ENCODE measurements at places on chromosomes 12 and 14.

DNA sequence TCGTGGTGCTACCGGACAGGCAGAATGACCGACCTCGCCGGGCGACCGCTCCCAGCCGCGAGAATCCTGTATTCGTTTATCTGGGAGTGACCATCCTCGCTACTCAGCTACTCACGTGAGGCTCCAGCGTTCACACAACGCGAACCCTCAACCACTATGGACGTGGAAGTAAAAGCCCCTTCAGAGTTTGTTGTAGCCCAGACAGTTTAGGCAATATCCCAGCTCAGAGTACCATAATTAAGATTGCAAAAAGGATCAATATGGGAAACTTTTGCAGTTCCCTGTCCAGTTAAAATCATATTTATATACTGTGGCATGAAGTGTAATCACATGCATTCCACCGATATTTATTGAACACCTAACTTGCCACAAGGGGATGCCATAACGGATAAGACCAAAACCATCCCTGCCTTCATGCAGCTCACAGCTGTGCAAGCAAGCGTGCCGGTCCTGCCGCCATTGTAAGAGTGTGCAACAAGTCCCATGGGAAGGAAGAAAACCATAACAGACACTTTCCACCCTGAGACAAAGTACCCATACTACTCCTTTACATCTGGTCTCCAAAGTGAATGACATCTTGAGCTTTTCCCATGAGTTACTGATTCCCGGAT is 938 bp upstream of the MAX start:
- DNase-seq, result no peak

DNA sequence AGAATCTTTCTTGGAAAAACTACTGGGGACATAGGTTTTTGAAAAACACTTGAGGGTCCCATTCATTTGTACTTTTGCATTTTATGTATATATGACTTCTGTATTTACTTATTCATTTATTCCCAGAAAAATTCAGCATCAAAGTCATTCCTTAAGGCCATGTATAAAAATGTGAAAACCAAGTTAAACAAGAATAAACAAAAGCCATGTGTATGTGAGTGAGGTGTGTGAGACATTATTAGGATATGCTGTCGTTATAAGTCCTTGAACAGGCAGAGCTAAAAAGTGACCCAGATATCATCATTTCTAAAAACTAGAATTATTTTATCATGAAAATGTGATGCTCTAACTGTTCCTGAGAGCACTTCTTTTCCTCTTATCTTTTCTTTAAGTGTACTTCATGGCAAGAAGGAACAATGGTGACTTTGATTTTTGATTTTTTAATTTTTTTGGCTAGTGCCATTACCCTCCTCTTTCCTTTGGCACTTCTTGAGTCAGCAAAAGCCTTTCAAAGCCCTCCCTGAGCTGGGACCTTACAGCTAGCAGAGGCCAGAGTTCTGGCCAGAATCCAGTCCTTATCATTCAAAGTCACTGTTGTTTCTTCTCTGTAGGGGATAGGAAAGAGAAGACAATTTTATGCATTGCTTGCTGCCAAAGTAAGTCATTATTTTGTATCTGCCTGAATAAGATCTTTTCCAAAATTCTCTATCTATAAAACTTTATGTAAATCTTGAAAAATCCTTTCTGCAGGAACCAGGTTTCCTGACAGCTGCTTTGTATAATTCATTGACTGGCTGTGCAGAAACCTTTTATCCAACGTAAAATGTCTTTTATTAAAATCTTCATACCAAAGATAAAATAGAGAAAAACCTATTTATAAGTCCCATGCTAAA is 419.7 kb upstream of the PRICKLE1 start:
- no peak for DNase-seq

DNA sequence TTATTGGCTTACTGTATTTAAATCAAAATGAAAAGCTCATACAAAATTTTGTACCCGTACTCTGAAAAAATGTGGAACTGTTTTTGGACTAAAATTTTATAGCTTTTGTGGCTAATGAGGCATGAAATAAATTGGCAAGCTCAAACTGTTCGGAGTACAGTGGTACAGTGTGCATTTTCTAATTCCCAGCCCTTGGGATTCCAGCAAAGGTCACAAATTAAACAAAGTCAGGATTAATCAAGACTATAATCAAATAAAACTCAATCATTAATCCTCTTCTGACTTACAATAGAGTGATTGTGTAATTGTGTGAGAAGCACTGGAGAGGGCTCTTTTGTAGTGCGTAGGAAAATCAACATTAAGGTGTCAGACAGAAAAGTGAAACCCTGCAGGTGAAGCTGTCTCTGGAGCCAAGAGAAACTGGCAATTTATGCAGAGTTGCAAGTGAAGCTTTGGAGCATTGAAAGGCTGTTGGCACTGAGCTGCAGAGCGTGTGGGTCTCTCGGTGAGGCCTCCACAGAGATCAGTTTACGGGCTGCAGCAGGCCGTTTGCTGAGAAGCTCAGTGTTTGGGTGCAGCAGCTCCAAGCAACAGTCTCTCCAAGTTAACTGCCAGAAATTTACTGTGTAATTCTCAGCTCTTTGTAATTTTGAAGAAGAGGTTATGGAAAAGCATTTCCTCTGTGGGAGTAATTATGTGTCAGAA is 275.9 kb downstream of the FBXL14 start:
- no peak for DNase-seq

GRCh38 chr12:105030820-105031807 is 45.0 kb downstream of the NOPCHAP1 start:
- DNase-seq, result no peak

- DNase-seq, result peak; percentile 66
Measured at GRCh38 chr12:57238854-57239554, 9.5 kb downstream of the SHMT2 start.

GRCh38 chr12:114976959-114977358 is 293.0 kb upstream of the TBX3 start:
- DNase-seq, result no peak

DNA sequence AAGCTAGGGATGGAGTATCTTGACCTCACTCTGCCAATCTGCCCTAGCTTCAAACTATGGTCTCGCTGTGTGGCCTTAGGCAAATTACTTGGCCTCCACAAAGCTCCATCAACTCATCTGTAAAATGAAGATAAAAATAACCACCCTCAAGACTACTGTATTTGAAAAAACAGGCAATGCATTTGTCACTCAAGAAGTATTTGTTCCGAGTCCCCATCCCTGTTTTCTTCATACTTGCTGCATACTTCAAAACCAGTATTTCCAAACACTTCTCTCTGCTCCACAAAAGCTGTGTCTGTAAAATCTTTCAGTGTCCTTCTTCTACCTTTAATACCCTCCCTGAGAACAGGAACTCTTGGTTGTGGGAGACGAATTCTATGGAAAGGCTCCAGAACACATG is 47.9 kb downstream of the GTF2A1 start:
- DNase-seq, result no peak

GRCh38 chr12:10941916-10942607 is 3.0 kb upstream of the TAS2R14 start:
- DNase-seq, result no peak
